Stimulated activated CD4-positive, alpha-beta T cell treated with anti-CD3 and anti-CD28 coated beads, Interleukin-15, amount 100 ng/mL, for 48 hours (primary cell): ENCODE measurements at places on chromosomes 6 and 20.

GRCh38 chr6:158086054-158086503, 82.0 kb downstream of the SERAC1 start:
- no peak for DNase-seq

- DNase-seq: no peak
These were observed 25.3 kb downstream of the NRN1 start for GRCh38 chr6:5981126-5982026.

- DNase-seq: peak; percentile 22
These were observed 264.9 kb downstream of the HIVEP2 start for GRCh38 chr6:142679907-142680700.

GRCh38 chr20:35773154-35773751, 1.4 kb downstream of the PHF20 start:
- DNase-seq: no peak

DNA sequence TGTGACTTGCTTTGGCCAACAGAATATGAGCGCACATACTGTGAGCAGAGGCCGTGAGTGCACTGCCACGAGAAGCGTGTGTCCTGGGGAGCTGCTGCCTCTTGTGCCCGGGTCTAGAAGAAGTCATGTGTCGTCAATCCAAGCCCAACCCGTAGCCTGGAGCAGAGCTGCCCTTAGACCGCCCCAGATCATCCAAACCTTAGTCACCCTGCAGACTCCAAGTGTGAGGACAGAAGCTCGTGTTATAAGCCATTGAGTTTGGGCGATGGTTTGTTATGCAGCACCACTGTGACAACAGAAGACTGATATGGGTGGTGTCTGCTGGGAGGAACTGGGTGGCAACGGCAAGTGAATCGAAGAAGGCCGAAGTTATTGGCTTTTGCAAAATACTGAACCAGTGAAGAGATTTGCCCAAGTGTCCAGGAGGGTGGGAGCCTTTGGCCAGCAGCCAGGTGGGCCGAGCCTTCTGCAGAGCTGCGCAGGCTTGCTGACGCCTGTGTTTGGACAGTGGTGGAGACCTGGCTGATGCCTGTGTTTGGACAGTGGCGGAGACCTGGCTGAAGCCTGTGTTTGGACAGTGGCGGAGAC, 101.3 kb upstream of the SULF2 start:
- no peak for DNase-seq

GRCh38 chr20:60117065-60117464, 158.8 kb downstream of the CDH26 start:
- DNase-seq: no peak
